Activated CD4-positive, alpha-beta T cell treated with anti-CD3 and anti-CD28 coated beads, Interleukin-2, amount 10 ng/mL, durations not matched to agents 7 days and 5 days (primary cell): ENCODE measurements at places on chromosomes 3 and 15.

GRCh38 chr3:179526482-179526881 lies 36.2 kb upstream of the ACTL6A start:
- H3K4me1 ChIP-seq: no peaks in the 10 kb centered on the region
- H3K4me3 ChIP-seq: no peak overlapping the region
- H3K27me3 ChIP-seq: peaks cover 10% of the 10 kb centered on the region
- no peaks in the 10 kb centered on the region for H3K36me3 ChIP-seq
- DNase-seq: no peak

- H3K4me3 ChIP-seq: no peak overlapping the region
- peaks cover 42% of the 10 kb centered on the region for H3K4me1 ChIP-seq
Observed at GRCh38 chr15:91302588-91303439, 202.8 kb downstream of the SV2B start.

GRCh38 chr3:133754455-133754854 lies 8.3 kb downstream of the TF start:
- H3K4me3 ChIP-seq: no peak overlapping the region
- DNase-seq: no peak
- H3K4me1 ChIP-seq: no peaks in the 10 kb centered on the region
- no peaks in the 10 kb centered on the region for H3K36me3 ChIP-seq

- peaks cover 27% of the 10 kb centered on the region for H3K4me1 ChIP-seq
- DNase-seq: no peak
- no peak overlapping the region for H3K4me3 ChIP-seq
- H3K36me3 ChIP-seq: peaks cover 17% of the 10 kb centered on the region
- no peak overlapping the region for H3K27ac ChIP-seq
Observed at GRCh38 chr3:138511945-138512344, 77.5 kb downstream of the ESYT3 start.

- no peaks in the 10 kb centered on the region for H3K36me3 ChIP-seq
- no peaks in the 10 kb centered on the region for H3K27me3 ChIP-seq
- no peak for DNase-seq
Observed at GRCh38 chr3:80668600-80669294, 900.9 kb upstream of the ROBO1 start.
